ENCODE measurements at places on chromosomes 7 and 10. TPM values are rescaled to one million over a fixed set of nuclear protein-coding genes. Genes with fewer than 3 reads are reported as not detected.

- no peak for DNase-seq
- no peaks in the 10 kb centered on the region for H3K27me3 ChIP-seq
- H3K4me1 ChIP-seq = peaks cover 51% of the 10 kb centered on the region
- no peaks in the 10 kb centered on the region for H3K36me3 ChIP-seq
- peak overlapping the region; percentile 55 for H3K27ac ChIP-seq
- no peak overlapping the region for H3K4me3 ChIP-seq
Measured at GRCh38 chr7:50679218-50680007, 103.3 kb downstream of the GRB10 start.

Gene CTNNA3
- 4.0 TPM for total RNA-seq

- peaks cover 7% of the 10 kb centered on the region for H3K36me3 ChIP-seq
- H3K27me3 ChIP-seq = no peaks in the 10 kb centered on the region
- no peaks in the 10 kb centered on the region for H3K4me1 ChIP-seq
- DNase-seq = no peak
- H3K4me3 ChIP-seq = no peak overlapping the region
Measured at GRCh38 chr7:26841003-26841739, 23.2 kb downstream of the SKAP2 start.

- H3K27me3 ChIP-seq = peaks cover 57% of the 10 kb centered on the region
- no peaks in the 10 kb centered on the region for H3K36me3 ChIP-seq
- peaks cover 15% of the 10 kb centered on the region for H3K4me1 ChIP-seq
- DNase-seq = no peak
- no peak overlapping the region for H3K27ac ChIP-seq
- H3K4me3 ChIP-seq = no peak overlapping the region
Measured at GRCh38 chr7:150797661-150798060, 2.5 kb downstream of the TMEM176B start.

DNA sequence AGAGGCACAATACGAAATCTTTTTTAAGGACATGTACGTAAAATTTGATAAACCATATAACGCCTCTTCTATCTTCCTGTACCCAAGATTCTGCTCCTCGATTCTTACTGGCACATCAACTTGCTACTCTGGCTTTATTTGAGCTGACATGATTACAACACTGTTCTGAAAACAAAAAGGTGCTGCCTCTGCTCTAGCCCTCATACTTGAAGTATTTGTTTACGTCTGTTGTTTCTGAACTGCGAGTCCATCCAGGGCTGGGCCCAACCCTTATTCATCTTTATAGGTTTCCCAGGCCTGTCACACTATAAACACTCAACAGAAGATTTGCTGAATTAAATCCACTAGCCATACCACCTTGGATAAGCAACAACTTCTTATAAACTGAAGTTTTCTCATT is 96.2 kb upstream of the SVIL start:
- DNase-seq = no peak
- peaks cover 65% of the 10 kb centered on the region for H3K4me1 ChIP-seq
- no peak overlapping the region for H3K27ac ChIP-seq

DNA sequence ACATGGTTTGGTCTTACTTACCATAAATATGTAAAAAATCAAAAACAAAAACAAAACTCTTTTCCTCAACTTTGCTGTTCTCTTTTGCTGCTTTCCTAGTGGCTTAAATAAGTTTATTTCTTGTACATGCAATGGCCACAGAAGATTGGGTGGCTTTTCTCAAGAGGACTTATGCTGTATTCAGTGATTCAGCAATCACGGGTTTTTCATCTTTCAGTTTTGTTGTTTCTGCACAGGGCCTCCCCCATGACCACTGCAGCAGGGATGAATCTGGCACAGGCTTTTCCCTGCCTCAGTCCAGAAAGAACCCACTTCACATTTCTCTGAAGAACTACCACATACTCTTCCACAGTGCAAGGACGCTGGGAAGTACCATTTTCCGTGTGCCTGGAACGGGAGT is 355.0 kb downstream of the RNLS start:
- no peaks in the 10 kb centered on the region for H3K27me3 ChIP-seq
- no peak overlapping the region for H3K4me3 ChIP-seq
- peaks cover 4% of the 10 kb centered on the region for H3K4me1 ChIP-seq
- no peak for DNase-seq

- H3K27ac ChIP-seq = no peak overlapping the region
- H3K4me3 ChIP-seq = no peak overlapping the region
- H3K27me3 ChIP-seq = no peaks in the 10 kb centered on the region
- peak; percentile 13 for DNase-seq
- peaks cover 13% of the 10 kb centered on the region for H3K4me1 ChIP-seq
Measured at GRCh38 chr7:48512892-48513291, 341.6 kb downstream of the ABCA13 start.

DNA sequence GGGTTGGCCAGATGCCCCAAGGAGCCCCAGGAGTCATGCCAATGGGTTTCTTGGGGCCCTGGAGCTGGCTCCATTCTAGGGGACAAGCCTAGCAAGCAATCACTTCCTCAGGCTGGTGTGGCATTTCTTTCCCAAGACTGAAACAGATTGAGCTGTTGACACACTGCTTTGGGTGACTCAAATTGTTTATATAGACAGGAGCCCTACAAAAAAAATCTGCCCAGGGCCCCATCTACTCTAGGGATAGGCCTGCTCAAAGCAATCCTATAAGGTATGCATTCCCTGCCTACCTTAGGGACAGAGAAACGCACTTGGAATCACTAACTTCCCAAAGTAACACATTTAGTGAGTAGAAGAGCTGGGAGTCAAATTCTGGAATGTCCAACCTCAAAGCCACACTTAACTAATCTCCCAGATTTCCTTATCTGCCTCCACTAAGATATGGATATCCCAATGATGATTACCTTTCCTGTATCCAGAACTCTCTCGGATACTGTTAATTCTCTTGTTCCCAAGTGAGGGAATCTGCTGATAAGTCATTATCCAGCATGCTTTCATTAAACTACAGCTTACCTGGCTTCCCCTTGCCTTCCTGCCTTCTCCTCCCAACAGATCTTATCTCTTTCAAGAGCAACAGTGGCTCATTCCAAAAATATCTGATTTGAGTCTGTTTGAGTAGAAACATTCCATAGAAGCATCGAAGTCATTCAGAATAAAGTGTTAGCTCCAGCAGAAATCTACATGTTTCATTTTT is 3.1 kb downstream of the ABLIM1 start:
- peaks cover 3% of the 10 kb centered on the region for H3K4me1 ChIP-seq
- no peak for DNase-seq
- H3K27ac ChIP-seq = no peak overlapping the region
- no peaks in the 10 kb centered on the region for H3K36me3 ChIP-seq

Gene SFTPA1
- 4.4 TPM for total RNA-seq

Gene CACNB2
- total RNA-seq = 4.4 TPM

DNA sequence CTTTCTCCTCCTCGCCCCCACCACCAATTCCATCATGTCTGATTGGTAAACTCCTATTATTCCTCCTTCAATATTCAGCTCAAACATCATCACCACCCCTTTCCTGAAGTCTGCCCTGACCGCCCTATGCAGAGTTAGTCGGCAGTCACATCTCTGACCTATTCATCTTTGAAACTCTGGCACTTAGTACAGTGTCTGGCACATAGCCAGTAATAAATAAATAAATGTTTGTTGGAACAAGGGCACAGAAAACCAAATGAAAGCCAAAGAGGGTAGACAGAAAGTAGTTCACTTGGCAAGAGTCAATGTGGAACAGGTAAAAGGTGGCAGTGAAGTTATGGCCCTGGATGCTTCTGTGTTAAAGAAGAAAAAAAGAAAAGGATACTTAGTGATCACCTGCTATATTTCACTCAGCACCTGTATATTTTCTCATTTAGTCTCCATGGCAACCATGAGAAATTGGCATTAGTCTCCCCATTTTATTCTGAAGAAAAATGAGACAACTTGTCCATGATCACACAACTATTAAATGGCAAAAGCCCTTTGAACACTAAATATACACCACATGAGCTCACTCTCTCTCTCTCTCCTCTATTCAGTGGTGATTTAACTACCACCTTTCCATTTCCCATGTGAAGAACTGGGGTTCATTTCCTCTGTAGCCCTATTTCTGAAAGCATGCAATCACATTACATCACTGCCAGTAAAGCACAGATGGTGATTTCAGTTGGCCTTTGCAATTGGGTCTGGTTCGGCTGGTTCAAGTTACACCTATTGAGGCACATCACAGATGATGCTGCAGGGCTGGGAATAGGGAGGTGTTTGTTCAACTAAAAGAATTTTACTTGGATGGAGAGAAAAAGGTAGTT is 25.3 kb downstream of the CHCHD3 start:
- H3K4me1 ChIP-seq = peaks cover 45% of the 10 kb centered on the region
- H3K27ac ChIP-seq = no peak overlapping the region
- no peaks in the 10 kb centered on the region for H3K36me3 ChIP-seq
- no peaks in the 10 kb centered on the region for H3K27me3 ChIP-seq

Gene TACC2
- total RNA-seq = 22.2 TPM

DNA sequence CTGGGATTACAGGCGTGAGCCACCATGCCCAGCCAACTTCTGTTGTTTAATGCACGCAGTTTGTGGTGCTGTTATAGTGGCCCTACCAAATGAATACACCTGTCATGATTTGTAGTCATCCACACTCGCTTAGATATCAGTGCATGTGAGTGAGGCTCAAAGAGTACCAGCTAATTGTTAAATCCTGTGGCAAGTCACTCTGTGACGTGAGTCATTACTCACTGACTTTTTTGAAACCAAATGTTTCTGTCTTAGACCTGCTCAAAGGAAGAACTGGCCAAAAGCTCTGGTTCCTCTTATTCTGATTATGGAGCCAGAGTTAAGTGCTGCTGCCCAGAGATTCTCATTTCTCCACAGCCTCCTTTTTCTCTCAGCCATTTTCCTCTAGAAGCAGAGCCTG is 109.4 kb downstream of the PRKAG2 start:
- H3K27me3 ChIP-seq = peaks cover 6% of the 10 kb centered on the region
- H3K36me3 ChIP-seq = no peaks in the 10 kb centered on the region

- DNase-seq = no peak
- H3K4me3 ChIP-seq = no peak overlapping the region
- no peak overlapping the region for H3K27ac ChIP-seq
- no peaks in the 10 kb centered on the region for H3K36me3 ChIP-seq
- no peaks in the 10 kb centered on the region for H3K27me3 ChIP-seq
- peaks cover 17% of the 10 kb centered on the region for H3K4me1 ChIP-seq
Measured at GRCh38 chr7:149884016-149884415, 10.2 kb downstream of the ATP6V0E2 start.

Gene SLC29A3
- total RNA-seq = 11.1 TPM

Measured in WTC11 (cell line).